ENCODE measurements at places on chromosomes 7 and 10. TPM values are rescaled to one million over a fixed set of nuclear protein-coding genes. Genes with fewer than 3 reads are reported as not detected.

- H3K27ac ChIP-seq = no peak overlapping the region
- no peak overlapping the region for H3K4me3 ChIP-seq
- DNase-seq = no peak
- no peaks in the 10 kb centered on the region for H3K36me3 ChIP-seq
- H3K4me1 ChIP-seq = peaks cover 10% of the 10 kb centered on the region
- H3K27me3 ChIP-seq = no peaks in the 10 kb centered on the region
Observed at GRCh38 chr10:78765726-78766335, 302.9 kb upstream of the ZMIZ1 start.

- no peaks in the 10 kb centered on the region for H3K36me3 ChIP-seq
- no peaks in the 10 kb centered on the region for H3K27me3 ChIP-seq
- H3K27ac ChIP-seq = peak overlapping the region; percentile 24
- H3K4me1 ChIP-seq = peaks cover 7% of the 10 kb centered on the region
- no peak for DNase-seq
- H3K4me3 ChIP-seq = no peak overlapping the region
Observed at GRCh38 chr7:134724606-134725005, 54.8 kb upstream of the CALD1 start.

The SLC35G1 gene
- 3.7 TPM for total RNA-seq

- no peaks in the 10 kb centered on the region for H3K27me3 ChIP-seq
- H3K4me3 ChIP-seq = no peak overlapping the region
- H3K36me3 ChIP-seq = no peaks in the 10 kb centered on the region
- H3K27ac ChIP-seq = peak overlapping the region; percentile 88
Observed at GRCh38 chr7:159071260-159071659, 73.4 kb downstream of the VIPR2 start.

DNA sequence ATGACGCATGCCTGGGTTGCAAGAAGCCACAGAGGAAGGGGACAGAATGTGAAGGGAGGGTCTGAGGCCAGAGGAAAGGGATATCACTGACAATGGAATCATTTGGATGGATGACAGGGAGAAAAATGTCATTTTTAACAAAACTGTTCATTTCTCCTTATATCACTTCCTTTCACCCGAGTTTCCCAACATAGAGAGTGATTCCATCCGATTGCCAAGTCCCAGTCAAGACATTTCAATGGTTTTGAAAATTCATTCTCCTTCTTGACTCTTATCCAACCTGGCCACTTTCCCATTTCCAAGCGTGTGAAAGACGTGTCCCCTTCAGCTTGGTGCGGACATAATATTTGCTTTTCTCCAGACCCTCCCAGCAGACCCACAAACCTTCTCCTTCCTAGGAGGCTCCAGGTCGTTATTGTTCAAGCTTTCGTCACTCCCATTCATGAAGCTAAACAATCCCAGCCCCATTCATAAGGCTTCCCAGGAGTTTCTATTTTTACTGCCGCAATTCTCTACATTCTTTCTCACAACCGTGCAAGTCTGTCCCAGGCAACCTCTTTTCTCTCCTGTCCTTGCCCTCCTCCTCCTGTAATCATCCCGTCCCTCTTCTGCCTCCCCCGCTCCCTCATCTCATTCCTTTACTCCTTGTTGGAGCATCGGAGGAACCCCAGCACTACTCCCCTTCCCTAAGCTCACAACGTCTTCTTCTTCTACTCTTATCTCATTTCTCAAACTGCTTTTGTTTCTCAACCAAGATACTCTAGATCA is 301.3 kb upstream of the KLF6 start:
- H3K4me1 ChIP-seq = peaks cover 19% of the 10 kb centered on the region
- no peak overlapping the region for H3K27ac ChIP-seq
- peak overlapping the region; percentile 47 for H3K4me3 ChIP-seq

GRCh38 chr7:93973134-93973533 is 31.0 kb downstream of the BET1 start:
- H3K27me3 ChIP-seq = no peaks in the 10 kb centered on the region
- H3K4me1 ChIP-seq = no peaks in the 10 kb centered on the region
- DNase-seq = no peak
- no peak overlapping the region for H3K4me3 ChIP-seq
- no peaks in the 10 kb centered on the region for H3K36me3 ChIP-seq
- H3K27ac ChIP-seq = no peak overlapping the region

- H3K27ac ChIP-seq = no peak overlapping the region
- no peaks in the 10 kb centered on the region for H3K27me3 ChIP-seq
- H3K4me3 ChIP-seq = no peak overlapping the region
- H3K4me1 ChIP-seq = peaks cover under 1% of the 10 kb centered on the region
- no peak for DNase-seq
Observed at GRCh38 chr10:125762692-125763648, 12.7 kb downstream of the MMP21 start.

The CPXM2 gene
- total RNA-seq = 125 TPM

The OPN1SW gene
- not detected for total RNA-seq

DNA sequence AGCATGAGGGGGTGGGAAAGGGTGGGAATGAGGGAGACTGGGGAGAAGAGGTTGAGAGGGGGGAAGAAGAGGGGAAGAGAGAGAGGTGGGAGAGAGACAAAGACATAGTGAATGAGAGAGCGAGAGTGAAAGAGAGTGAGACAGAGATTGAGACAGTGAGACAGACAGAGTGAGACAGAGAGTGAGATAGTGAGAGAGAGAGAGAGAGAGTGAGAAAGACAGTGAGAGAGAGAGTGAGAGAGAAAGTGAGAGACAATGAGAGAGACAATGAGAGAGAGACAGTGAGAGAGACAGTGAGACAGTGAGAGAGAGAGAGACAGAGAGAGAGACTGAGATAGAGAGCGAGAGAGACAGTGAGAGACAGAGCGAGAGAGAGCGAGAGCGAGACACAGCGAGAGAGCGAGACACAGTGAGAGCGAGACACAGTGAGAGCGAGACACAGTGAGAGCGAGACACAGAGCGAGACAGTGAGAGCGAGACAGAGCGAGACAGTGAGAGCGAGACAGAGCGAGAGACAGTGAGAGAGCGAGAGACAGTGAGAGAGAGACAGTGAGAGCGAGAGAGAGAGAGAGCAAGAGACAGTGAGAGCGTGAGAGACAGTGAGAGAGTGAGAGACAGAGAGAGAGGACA is 10.1 kb downstream of the TMEM243 start:
- no peaks in the 10 kb centered on the region for H3K36me3 ChIP-seq
- DNase-seq = no peak
- H3K27ac ChIP-seq = no peak overlapping the region
- H3K4me3 ChIP-seq = no peak overlapping the region
- no peaks in the 10 kb centered on the region for H3K27me3 ChIP-seq

The WEE2 gene
- total RNA-seq = not detected

DNA sequence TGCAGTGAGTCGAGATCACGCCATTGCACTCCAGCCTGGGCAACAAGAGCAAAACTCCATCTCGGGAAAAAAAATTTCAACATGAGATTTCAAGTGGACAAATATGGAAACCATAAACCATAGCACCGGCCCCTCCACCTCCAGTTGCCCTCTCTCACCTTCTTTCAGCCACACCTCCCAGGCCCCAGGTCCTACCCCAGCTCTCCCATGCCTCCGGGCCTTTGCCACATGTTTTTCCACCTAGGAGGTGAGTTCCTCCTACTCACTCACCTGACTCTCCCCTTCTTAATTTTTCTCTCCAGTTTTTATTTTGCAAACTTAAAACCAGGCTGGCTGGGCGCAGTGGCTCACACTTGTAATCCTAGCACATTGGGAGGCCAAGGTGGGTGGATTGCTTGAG is 13.7 kb upstream of the CLDN4 start:
- no peak for DNase-seq
- H3K27ac ChIP-seq = no peak overlapping the region
- H3K4me3 ChIP-seq = no peak overlapping the region
- H3K36me3 ChIP-seq = no peaks in the 10 kb centered on the region

- H3K27me3 ChIP-seq = no peaks in the 10 kb centered on the region
- no peak for DNase-seq
- no peak overlapping the region for H3K27ac ChIP-seq
- H3K4me1 ChIP-seq = no peaks in the 10 kb centered on the region
- H3K4me3 ChIP-seq = no peak overlapping the region
Observed at GRCh38 chr10:35153716-35154115, 27.1 kb downstream of the CREM start.

The RELN gene
- total RNA-seq = 0.11 TPM

- no peak for DNase-seq
- H3K27ac ChIP-seq = no peak overlapping the region
- no peak overlapping the region for H3K4me3 ChIP-seq
- no peaks in the 10 kb centered on the region for H3K27me3 ChIP-seq
- H3K4me1 ChIP-seq = no peaks in the 10 kb centered on the region
Observed at GRCh38 chr10:14858338-14858960, 20.2 kb upstream of the SUV39H2 start.

DNA sequence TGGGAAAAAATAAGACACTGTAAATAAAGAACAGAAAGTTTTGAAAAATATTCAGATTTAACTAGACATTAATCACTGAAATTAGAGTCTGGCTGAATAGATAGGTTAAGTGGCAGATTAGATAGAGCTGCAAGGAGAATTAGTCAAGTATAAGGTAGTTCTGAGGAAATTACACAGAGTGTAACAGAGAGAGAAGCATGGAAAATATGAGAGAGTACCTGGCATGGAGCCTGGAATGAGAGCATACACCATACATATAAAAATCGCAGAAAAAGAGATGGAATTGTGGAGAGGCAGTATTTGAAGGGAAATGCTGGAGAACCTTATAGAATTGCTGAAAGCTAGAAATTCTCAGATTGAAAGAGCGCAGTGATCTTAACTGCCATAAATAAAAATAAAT is 46.9 kb downstream of the ZNRF2 start:
- H3K27ac ChIP-seq = no peak overlapping the region
- H3K4me1 ChIP-seq = no peaks in the 10 kb centered on the region
- no peak for DNase-seq
- H3K36me3 ChIP-seq = no peaks in the 10 kb centered on the region
- no peak overlapping the region for H3K4me3 ChIP-seq

The MEOX2 gene
- 35.0 TPM for total RNA-seq

- H3K27me3 ChIP-seq = no peaks in the 10 kb centered on the region
- H3K4me3 ChIP-seq = no peak overlapping the region
- no peaks in the 10 kb centered on the region for H3K36me3 ChIP-seq
- H3K27ac ChIP-seq = no peak overlapping the region
- H3K4me1 ChIP-seq = no peaks in the 10 kb centered on the region
Observed at GRCh38 chr10:77430530-77430929, 207.1 kb downstream of the KCNMA1 start.

- no peaks in the 10 kb centered on the region for H3K4me1 ChIP-seq
- H3K27me3 ChIP-seq = no peaks in the 10 kb centered on the region
- no peaks in the 10 kb centered on the region for H3K36me3 ChIP-seq
- H3K4me3 ChIP-seq = no peak overlapping the region
- no peak overlapping the region for H3K27ac ChIP-seq
Observed at GRCh38 chr10:24313283-24313682, 104.3 kb downstream of the KIAA1217 start.

DNA sequence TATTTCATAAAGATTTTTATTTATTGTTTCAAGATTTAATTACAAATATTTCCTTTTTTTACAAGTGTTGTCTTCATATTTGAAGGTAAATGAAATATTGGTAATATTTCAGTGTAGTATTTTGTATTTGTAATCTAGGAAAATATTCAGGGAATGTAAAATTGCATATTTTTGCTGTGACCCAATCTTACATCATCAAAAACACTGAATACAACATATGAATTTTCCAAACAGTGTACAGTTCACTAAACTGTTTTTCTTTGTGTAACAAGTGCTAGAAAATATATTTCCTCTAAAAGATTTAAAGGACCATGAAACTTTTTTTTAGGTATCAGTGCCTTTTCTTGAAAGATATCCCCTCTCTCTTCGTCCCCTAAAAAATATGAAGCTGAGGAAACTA is 251.9 kb upstream of the KCND2 start:
- no peak for DNase-seq
- H3K4me1 ChIP-seq = no peaks in the 10 kb centered on the region
- no peak overlapping the region for H3K4me3 ChIP-seq
- no peaks in the 10 kb centered on the region for H3K36me3 ChIP-seq
- H3K27me3 ChIP-seq = no peaks in the 10 kb centered on the region

DNA sequence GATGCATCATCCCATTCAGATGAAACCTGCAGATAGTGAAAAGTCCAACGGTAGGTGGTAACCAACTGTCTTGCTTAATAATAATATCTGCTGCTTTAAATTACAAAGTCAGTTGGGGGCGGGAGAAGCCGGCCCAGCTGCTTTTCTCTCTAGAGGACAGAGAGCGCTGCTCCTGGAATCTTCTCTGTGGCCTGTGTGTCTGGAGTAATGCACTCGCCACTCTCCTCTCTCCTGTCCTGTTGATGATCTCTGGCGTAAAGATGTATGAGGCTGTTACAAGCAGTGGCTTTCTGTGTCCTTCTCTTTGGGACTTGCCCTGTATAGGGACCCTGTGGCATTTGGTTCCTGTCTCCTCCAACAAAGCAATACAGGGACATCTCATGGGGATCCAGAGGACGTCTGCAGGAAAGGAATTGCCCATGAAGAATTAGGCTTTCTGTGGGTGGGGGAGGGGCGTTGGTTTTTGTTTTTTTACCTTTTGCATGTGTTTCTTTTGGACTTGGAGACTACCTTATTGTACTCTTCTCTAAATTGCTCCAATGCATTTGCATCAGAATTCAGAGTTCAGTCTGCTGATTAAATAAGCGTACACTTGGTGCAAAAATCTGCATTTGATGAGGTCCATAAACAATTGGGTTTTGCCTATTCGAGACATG is 231.6 kb downstream of the CELF2 start:
- no peak overlapping the region for H3K27ac ChIP-seq
- H3K4me3 ChIP-seq = no peak overlapping the region
- H3K27me3 ChIP-seq = no peaks in the 10 kb centered on the region
- peaks cover 22% of the 10 kb centered on the region for H3K36me3 ChIP-seq
- H3K4me1 ChIP-seq = no peaks in the 10 kb centered on the region

The BTBD16 gene
- not detected for total RNA-seq

The CXCL12 gene
- total RNA-seq = 288 TPM

The PGAM1 gene
- 171 TPM for total RNA-seq

The C7orf33 gene
- not detected for total RNA-seq

GRCh38 chr7:2641406-2642393 is 9.9 kb downstream of the TTYH3 start:
- H3K27me3 ChIP-seq = no peaks in the 10 kb centered on the region
- peak overlapping the region; percentile 72 for H3K27ac ChIP-seq
- H3K36me3 ChIP-seq = no peaks in the 10 kb centered on the region
- H3K4me3 ChIP-seq = peak overlapping the region; percentile 56
- peak; percentile 88 for DNase-seq
- peaks cover 24% of the 10 kb centered on the region for H3K4me1 ChIP-seq

GRCh38 chr7:30281791-30282190 is 2.6 kb upstream of the ZNRF2 start:
- H3K4me1 ChIP-seq = no peaks in the 10 kb centered on the region
- H3K4me3 ChIP-seq = no peak overlapping the region
- no peaks in the 10 kb centered on the region for H3K36me3 ChIP-seq
- no peak overlapping the region for H3K27ac ChIP-seq

DNA sequence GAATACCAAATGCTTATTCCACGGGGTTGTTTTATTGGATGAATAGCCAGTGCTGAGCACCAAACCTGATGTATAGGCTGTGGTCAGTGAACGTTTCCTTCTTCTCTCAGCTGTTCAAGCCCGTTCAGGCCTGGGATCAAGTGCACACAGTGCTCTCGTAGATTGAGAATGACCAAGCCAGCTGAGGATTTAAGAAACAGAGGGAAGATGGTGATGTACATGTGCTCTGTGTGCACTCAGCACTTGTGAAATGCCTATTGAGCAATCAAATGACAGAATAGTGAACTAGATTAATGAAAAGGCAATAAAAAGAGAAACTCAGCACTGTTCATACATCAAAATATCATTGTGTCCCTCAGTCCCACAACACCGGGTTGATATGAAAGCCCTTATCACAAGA is 302.5 kb downstream of the BMPER start:
- no peaks in the 10 kb centered on the region for H3K27me3 ChIP-seq
- no peak overlapping the region for H3K27ac ChIP-seq
- H3K36me3 ChIP-seq = no peaks in the 10 kb centered on the region
- no peaks in the 10 kb centered on the region for H3K4me1 ChIP-seq
- no peak overlapping the region for H3K4me3 ChIP-seq
- no peak for DNase-seq
